ENCODE measurements at places on chromosomes 6 and 20.
A peak's percentile ranks its signal among the peaks of the same experiment; 100 is the strongest.

DNA sequence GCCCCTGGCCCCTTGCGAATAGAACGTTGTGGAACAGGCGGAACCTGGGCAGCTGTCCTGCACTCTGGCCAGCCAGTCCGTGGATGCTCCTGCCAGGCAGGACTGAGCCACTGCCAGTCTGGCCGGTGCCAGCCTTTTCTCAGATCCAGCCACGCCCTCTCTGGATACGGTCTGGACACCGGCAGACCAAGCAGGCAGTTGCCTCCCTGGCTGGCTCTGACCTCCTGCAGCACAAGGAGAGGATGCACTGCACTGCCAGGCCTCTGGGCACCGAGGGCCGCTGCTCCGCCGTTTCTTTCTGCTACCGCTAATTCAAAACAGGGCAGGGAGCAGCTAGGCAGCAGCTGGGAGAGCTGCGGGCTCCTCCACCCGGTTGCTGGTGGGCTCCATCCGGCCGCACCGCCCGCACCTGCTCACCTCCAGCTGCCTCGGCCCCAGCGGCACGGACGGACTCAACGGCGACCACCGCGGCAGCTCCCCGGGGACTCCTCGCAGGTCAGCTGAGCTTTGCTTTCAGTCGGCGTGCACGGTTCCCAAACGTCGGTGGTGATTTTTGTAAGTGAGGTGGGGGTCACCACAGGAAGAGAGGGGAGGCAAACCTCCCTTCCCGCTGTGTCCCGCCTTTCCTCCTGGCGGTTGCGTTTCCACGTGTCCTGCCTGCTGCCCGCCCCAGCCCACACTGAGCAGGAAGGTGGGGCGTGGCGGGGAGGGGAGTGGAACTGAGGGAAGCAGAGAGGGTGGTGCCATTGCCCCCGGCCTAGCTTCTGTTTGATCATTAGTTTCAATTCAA lies 30.3 kb upstream of the AFDN start:
- DNase-seq = no peak

DNA sequence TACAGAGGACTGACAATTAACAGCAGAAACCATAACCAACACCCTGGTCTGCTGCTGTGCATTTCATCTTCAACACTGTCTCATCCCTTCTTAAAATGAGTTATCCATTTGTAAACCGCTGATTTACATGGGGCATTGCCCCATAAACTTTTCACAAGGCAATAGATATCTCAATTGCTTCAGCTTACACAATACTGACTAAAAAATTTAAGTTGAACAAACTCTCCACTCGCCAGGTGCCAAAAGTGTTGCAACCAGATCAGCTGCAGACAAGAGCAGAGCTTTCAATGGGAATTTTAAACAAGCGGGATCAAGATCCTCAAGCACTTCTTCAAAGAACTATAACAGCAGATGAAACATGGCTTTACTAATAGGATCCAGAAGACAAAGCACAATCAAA lies 183.0 kb downstream of the TASP1 start:
- no peak for DNase-seq

GRCh38 chr6:15132854-15133670 lies 112.8 kb upstream of the JARID2 start:
- no peak for DNase-seq

GRCh38 chr6:35894776-35895175 lies 26.1 kb downstream of the SRPK1 start:
- no peak for DNase-seq

DNA sequence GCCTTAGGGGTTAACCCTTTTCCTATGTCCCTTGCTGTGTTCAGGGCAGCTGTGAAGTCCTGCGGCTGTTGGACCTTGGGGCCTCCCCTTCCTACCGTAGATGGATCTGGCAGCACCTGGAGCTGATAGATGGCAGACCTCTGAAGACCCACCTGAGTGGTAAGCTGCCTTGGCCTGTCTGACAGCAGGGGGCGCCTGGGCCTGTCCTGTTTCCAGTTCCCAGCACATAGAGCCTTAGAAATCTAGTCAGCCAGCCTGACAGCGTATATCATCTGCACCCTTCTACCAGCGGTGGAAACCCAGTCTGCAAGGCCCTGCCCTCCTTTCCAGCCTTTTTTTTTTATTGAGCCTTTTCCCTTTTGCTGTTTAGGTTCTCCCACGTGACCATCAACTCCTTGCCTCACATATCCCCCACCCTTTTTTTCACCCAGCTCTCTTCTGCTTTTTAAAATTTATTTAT lies 26.6 kb downstream of the CNBD2 start:
- DNase-seq = peak; percentile 54

GRCh38 chr20:31816221-31816620 lies 2.9 kb upstream of the MYLK2 start:
- DNase-seq = no peak

DNA sequence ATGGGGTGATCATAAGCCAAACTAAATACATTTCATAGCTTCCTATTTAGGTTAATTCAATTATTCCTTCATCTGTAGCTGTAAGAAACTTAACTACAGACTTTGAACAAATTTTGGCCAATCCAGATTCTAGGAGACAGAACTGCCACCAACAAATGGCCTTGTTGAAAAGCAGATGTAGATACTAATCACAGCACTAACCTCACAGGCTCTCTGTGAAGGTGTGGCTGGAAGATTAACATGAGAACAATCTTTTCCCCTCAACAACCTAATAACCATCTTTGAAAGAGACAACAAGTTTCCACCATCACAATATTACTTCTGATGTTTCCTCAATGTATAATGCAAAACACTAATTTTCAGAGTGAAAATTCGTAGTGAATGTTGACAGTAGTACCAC lies 87.8 kb downstream of the SESN1 start:
- DNase-seq = no peak

- DNase-seq = no peak
Measured at GRCh38 chr20:46423342-46423741, 16.9 kb upstream of the ELMO2 start.

- no peak for DNase-seq
Measured at GRCh38 chr6:30974490-30975252, 8.8 kb upstream of the MUC21 start.

DNA sequence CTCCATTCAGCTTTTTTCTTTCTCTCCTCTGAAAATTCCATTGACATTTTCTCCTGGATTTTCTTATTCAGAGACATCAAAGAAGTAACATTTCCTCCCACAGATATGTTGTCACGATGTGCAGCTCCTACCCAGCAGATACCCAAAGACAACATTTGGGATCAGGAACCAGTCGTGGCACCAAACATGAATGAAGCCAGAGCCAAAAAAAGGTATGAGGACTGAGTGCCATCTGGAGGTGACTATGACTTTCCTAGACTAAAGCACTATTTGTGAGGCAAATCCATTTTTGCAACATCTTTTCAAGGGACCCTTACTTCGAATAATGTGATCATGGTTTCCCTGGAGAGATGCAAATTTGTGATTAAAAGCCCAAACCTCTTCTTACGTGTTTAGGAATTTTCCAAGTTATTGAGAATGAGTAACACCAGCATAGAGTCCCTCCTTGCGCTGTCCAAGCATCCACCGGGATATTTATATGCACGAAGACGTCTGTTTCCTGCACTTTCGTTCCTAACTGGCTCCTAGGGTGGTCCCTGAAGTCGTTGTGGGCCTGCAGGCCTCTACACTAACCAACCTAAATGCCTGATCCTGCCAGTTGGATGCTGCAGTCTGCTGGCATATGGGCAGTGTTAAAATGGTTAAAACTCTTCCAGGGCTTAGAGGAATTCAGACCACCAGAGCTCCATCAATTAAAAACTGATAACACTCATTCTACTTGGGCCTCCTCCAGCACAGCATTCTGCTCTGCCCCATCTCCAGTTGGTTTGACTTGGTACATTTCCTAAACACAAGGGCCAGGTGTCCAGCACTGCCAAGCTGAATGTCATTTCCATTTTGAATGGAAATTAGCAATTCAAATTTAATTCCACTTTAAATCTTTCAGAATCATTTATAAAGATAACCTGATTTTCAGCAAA lies 256.6 kb downstream of the C6orf118 start:
- DNase-seq = no peak

- no peak for DNase-seq
Measured at GRCh38 chr20:25676164-25676809, 20.4 kb downstream of the ZNF337 start.

- no peak for DNase-seq
Measured at GRCh38 chr20:59976156-59976782, 18.0 kb downstream of the CDH26 start.

GRCh38 chr20:48047447-48047846 lies 262.2 kb upstream of the SULF2 start:
- no peak for DNase-seq
